Hematopoietic multipotent progenitor cell (in vitro differentiated cells): ENCODE measurements at places on chromosomes 7 and 10.

GRCh38 chr7:88216276-88216675 is 3.6 kb downstream of the SRI start:
- no peak for DNase-seq

- DNase-seq: peak; percentile 80
These were observed 30.3 kb upstream of the LSM8 start for GRCh38 chr7:118153551-118154177.

GRCh38 chr10:27242473-27242950 is 1.9 kb upstream of the ACBD5 start:
- DNase-seq: no peak

DNA sequence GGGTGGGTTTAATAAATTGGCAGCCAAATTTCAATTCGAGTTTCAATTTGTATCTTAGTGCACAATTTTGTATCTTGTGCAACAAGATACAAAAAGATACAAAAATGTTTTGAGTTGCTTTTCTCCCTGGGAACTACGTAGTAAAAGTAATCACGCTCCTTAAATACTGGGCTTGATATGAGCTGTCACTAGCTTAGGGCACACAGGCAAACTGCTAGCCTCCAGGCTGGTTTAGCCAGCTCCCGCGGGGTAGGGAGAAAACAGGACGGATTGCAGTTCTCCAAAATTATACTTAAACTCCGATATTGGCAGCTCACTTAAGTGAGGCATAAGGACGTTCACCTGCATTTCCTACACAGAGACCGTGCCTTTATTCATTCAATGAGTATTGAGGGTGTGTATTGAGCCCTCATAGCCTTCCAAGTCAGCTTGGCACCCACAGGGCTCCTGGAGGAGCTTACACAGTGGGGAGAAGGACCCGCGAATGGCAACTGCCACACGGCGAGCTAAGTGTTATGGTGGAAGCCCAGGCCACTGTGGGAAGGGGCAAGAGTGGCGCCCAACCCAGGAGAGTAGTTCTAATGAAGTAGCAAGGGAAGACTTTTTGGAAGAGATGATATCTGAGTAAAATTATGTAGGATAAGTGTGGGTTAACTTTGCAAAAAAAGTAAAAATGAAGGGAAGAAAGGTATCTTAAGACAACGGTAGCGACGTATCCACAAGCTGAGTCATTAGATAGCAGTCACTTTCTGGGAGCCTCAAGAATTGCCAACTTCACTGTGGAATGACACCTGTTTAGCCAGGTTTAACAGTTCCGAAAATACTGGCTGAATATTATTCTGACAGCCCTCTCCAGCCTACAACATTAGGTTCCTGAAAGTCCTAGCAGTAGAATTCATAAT is 1.6 kb upstream of the EPC1 start:
- DNase-seq: no peak

DNA sequence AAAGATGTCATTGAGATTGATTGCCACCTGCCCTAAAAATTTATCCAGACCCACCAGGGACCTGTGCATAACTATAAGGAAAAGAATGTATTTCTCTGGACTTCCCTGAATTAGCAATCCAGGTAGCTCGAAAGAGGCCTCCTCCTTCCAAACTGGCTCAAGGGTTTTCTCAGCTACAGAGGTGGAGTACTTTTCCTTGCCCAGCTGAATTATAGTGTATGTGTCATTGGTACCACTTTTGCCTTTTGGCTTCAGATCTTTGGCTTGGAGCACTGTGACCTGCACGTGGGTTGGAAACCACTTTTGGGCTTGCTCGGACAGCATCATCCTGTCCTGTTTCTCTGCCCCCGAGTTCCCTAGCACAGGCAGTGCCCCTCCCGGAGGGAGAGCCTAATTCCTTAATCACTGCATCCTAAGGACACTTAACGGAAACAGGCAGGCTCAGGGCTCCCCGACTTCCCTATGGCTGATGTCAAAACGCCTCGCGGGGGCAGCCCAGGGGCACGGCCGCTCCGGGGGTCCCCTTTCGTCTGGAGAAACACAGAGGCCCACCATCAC is 825 bp downstream of the RAB11FIP2 start:
- DNase-seq: peak; percentile 29

- DNase-seq: no peak
These were observed 91.3 kb downstream of the PPP1R17 start for GRCh38 chr7:31778296-31778695.

- no peak for DNase-seq
These were observed 228.0 kb downstream of the PRKG1 start for GRCh38 chr10:51302316-51302715.

DNA sequence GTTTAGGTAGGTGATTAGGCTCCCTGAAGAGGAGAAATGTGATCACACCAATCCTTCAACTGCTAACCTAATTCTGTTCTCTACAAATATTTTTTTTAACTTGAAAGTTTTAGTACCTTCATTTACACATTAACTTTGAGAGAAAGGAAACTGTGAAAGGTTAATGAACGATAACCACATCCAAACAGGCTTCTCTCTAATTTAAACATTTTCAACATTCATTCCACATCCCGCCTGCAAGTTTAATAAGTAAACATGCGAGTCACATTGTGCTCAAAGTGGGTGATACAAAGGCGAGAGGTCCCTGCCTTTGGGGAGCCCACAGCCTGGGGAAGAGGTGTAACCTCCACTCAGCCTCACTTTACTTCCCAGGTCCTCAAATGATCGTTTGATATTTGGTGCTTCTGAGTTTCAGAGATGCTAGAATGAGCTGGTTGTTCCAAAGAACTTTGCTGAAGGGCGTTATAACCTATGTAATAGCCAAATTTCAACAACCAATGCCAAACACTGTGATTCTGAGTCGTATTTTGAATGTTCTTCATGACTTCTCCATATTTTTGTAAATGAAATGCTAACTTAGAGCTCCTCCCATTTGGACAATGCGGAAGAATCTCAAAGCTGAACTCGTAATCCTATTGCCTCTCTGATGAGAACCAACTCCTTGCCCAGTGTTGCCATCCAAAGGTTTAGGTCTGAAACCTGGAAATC is 47.5 kb downstream of the DENND2A start:
- DNase-seq: no peak

- no peak for DNase-seq
These were observed 9.4 kb upstream of the PSAP start for GRCh38 chr10:71860243-71861029.

GRCh38 chr7:24018331-24018730 is 265.7 kb upstream of the NPY start:
- no peak for DNase-seq

DNA sequence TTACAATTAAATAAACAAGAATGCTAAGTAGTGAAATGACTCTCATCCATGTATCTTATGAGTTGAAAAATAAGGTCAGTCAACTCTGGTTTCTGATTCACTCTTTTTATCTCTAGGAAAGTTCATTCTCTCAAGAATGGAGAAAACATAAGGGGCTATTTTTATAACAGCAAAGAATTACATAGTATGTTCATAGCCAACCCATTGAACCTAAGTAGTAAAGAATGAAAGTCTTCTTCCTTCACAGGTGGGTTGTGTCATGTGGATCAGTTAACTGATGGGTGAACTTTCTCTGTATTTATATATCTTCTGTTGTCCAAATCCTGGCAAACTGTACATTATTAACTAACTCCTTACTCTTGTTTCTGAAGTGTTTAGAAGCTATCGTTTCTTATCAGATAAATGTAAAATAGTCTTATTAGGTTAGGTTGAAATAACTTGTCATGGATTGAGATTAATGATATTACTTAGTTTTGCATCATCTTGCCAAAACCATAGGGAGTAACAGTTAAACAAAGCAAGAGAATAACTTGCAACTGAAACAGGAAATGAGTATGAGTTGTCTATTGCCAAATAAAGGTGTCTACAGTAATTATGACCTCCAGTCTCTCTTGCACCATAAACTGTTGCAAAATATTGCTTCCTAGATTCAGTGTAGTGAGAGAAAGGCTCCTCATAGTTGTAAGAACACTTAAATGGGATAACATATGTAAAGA is 86.8 kb downstream of the ANKRD7 start:
- DNase-seq: no peak

DNA sequence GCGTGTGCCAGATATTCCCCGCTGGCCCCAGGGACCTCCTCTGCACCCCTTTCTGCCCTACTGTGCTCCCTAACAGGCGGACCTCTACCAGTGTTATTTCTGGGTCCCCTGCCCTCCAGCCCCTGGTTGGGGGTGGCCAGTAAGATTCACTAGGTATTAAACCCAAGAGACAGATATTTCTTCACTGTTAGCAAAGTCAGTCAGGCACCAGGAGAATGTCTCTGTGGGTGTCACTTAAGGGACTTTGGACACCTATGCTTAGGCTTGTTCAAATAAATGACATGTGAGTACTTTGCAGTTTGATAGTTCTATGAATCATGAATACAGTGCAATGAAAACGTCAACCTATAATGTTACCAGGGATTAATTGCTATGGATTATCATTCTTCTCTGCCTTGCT is 234.3 kb upstream of the IGFBP3 start:
- DNase-seq: no peak

- DNase-seq: no peak
These were observed 31.3 kb upstream of the LOXL4 start for GRCh38 chr10:98299341-98299740.

DNA sequence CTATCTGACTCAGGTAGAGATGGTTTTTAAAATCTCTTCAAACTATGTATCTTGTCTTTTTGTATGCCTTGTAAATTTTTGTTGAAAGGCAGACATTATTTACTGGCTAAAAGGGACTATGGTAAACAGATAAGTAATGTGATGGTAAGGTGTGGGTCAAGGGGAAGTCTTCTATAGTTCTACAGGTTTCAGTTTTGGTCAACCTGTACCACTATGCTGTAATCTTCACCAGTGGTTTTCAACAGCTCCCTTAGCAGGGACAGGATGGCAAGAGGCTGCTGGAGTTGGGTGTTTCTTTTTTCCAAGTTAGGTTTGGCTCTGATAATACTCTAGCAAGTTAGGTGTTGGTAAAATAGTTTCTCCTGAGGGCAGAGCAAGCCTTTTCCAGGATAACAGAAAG is 32.7 kb upstream of the FZD8 start:
- no peak for DNase-seq

GRCh38 chr7:130433301-130433700 is 7.5 kb downstream of the CEP41 start:
- no peak for DNase-seq

DNA sequence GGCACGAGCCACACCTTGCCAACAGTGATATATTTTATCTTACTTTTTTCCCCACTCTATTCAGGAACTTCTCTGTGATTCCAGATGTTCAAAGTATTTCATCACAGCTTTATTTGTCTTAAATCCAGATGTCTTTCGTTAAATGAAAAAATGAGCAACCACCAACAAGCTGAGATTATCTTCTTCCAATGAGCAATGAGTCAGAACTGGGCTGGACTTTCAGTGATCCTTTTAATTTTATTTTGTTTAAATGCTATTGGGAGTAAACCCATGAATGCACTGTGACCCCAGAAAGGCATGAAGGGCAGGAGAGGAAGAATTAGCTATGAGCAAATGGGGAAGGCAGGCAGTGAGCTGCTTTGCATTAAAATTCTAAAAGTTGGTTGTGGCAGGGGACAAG is 77.6 kb upstream of the IMMP2L start:
- DNase-seq: no peak

- no peak for DNase-seq
These were observed 42.3 kb upstream of the GNA12 start for GRCh38 chr7:2886391-2886790.

DNA sequence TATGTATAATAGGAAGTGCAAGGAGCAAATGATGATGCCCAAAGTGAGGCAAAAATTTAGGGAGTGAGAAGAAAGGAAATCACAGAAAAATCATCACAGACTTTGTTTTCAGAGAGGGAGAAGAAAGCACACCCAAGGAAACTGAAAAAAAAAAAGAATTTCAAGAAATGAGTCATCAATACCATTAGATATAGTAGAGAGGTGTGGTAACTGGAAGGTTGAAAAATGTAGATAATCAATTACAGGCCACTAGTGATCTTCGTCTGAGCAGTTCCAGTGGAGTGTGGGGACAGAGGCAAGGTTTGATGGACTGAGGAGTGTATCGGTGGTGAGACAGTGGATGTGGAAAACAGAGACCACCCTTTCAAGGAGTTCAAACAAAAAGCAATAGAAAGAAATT is 31.7 kb downstream of the ASB4 start:
- no peak for DNase-seq

GRCh38 chr10:19719284-19719683 is 96.9 kb upstream of the PLXDC2 start:
- DNase-seq: no peak

- DNase-seq: no peak
These were observed 38.2 kb downstream of the PROSER2 start for GRCh38 chr10:11861341-11861740.

DNA sequence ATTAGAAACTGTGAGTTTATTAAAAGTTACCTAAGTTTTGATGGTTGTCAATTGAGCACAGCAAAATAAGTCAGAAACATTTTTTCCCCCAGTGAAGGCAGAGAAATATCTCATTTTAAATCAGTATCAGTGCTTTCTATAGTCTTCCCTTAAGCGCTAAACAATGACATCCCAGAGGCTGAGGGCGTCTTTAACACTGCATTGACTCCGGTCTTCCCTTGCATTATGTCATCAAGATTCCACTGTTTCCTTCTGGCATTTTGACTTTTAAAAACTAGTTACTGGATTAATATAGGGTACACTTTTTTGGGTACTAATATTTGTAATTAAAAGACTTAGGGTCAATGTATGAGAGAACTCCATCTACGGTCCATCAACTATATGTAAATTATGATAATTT is 3.9 kb downstream of the GLUD1 start:
- no peak for DNase-seq

- DNase-seq: no peak
These were observed 20.4 kb downstream of the AQP1 start for GRCh38 chr7:30931929-30932540.

GRCh38 chr7:49717547-49717946 is 55.9 kb upstream of the VWC2 start:
- DNase-seq: no peak

- DNase-seq: peak; percentile 4
These were observed 369.6 kb downstream of the AUTS2 start for GRCh38 chr7:69967689-69968450.

DNA sequence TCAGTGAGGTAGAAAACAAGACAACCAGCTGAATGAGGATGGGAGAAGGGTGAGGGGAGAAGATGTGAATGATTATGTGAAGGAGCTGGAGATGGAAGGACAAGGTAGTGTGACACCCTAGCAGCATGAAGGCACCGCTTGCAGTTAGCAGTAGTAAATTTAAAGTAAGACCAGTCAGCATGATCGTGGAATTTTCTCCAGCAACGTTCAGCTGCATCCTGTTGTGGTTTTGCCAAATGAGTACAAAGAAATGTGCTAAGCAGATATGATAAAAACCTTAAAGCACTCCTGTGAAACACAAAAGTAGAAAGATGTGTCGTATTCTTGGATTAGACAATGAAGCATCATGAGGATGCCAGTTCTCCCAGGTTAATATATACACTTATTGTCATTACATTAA is 34.1 kb upstream of the IFRD1 start:
- peak; percentile 91 for DNase-seq

- no peak for DNase-seq
These were observed 74.2 kb upstream of the PLXNA4 start for GRCh38 chr7:132650498-132650897.

GRCh38 chr10:964321-964987 is 23.8 kb upstream of the GTPBP4 start:
- no peak for DNase-seq
